Myocyte (in vitro differentiated cells): ENCODE measurements at places on chromosomes 7 and 10. TPM values are rescaled to one million over a fixed set of nuclear protein-coding genes. Genes with fewer than 3 reads are reported as not detected.
A peak's percentile ranks its signal among the peaks of the same experiment; 100 is the strongest.

- DNase-seq: peak; percentile 86
Observed at GRCh38 chr10:70866424-70866823, 21.9 kb downstream of the PCBD1 start.

The STEAP1 gene
- 12.5 and 14.4 TPM in 2 replicates for total RNA-seq

GRCh38 chr7:150408393-150409299, 29.5 kb downstream of the ZNF775 start:
- DNase-seq: no peak

The ZNF727 gene
- not detected in 2 replicates for total RNA-seq

DNA sequence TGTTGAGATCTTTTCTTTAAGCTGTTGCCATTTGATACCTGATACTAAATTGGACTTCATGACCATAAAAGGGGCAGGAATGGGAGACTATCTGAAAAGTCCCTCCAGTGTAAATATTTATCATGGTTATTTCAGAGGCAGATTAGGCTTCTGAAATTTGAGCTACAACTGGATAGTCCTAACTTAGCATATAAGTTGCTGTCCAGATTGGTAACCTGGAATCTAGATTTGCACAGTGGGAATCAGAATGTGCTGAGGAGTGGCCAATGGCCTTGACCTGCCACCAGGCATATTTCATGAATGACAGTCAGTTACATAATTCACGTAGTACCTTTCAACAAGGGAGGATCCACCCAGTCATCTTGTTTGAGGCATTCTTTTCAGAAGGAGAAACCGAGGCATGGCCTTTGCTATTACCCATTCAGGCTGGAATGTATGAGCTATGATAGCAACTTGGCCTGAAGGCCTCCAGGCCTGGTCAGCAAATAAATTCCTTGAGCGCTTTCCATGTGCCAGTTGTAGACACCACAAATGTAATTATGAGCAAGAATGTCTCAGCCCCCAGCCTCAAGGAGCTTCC, 80.0 kb downstream of the EEPD1 start:
- DNase-seq: no peak

The LIPN gene
- total RNA-seq: not detected in 2 replicates

DNA sequence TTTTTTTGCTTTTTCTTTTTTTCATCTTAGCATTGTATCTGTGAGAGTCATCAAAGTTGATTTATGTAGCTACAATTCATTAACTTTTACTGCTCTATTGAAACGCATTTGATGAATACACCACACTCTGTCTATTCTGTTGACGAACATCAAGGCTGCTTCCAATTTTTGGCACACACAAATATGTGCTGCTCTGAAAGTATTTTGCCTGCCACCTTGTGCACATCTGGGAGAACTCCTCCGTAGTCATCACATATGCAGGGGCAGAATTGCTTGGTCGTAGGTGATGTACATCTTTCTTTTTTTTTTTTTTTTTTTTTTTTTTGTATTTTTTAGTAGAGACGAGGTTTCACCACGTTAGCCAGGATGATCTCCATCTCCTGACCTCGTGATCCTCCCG, 796.8 kb downstream of the KCNMA1 start:
- DNase-seq: no peak

DNA sequence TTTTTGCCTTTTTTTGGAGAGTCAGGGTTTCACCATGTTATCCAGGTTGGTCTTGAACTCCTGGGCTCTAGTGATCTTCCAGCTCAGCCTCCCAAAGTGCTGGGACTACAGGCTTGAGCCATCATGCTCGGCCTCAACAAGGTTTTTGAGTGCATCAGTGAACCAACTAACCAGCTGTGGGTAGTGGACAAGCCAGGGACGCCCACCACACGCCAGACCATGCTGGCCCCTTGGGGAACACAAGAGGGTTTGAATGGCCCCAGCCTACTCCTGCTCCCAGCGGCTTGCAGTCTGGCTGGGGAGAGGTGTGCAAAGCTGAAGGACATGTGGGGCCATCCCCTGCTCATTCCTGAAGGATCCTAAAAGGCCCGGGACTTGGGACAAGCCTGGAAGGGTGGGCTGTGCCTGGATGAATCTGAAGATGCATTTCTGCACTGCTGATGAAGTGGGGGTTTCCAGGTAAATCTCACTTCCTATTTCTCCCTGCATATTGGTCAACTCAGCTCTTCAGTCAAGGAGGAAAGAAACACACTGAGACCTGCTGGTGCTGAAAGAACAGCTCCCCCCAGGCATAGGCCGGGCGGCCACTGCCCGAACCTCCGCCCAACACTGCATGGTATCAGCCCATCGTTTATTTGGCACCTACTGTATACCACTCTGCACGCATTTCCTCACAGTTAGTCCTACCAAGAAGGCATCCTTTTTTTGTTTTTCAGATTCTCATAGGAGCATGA, 6.9 kb downstream of the MMD2 start:
- peak; percentile 38 for DNase-seq

- DNase-seq: no peak
Observed at GRCh38 chr10:12949248-12949647, 52.3 kb downstream of the CCDC3 start.

The ACTL6B gene
- not detected in 2 replicates for total RNA-seq

DNA sequence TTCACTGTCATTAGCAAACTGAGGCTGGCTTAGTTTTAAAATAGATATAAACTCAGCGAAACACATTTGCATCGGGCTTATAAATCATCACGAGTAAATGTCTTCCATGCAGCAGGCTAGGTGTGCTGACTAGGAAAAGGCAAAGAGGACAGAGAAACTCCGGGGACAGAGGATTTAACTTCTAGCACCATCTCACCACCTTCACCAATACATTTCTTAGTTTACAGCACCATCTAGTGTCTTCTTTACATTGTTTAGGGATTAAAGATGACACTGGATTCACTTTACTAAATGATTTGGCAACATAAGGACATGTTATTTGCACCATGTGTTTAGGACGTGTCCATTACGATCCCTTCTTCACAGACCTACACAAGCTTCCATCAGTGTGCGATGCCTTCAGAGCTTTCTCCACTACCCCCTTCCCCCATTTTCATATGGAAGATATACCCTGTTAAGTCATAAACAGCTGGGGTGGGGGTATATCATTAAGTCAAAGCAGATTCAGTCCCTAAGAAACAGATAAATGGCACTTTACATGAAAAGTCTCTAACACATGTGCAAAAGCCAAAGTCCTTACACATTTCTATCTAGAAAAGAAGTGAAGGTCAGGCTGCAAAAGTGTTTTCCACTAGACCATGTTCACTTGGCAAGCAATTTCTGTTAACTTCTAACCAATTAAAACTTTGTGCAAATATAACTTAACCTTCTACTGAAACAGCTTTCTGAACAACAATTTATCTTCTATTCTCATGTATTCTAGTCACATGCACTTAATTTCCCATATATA, 103.3 kb downstream of the GRB10 start:
- peak; percentile 66 for DNase-seq

GRCh38 chr10:72226418-72227027, 10.4 kb upstream of the ASCC1 start:
- no peak for DNase-seq

The ITGB8 gene
- total RNA-seq: 19.7 and 23.6 TPM in 2 replicates

GRCh38 chr7:141072548-141073172, 1.2 kb upstream of the TMEM178B start:
- DNase-seq: peak; percentile 91

- peak; percentile 60 for DNase-seq
Observed at GRCh38 chr10:6300106-6300783, 97.5 kb downstream of the PFKFB3 start.
